ENCODE measurements at places on chromosomes 4 and X.

- no peak for DNase-seq
These were observed 6.7 kb upstream of the RUFY3 start for GRCh38 chr4:70715097-70715496.

- DNase-seq: no peak
These were observed 159.9 kb upstream of the PCDH18 start for GRCh38 chr4:137692205-137692604.

DNA sequence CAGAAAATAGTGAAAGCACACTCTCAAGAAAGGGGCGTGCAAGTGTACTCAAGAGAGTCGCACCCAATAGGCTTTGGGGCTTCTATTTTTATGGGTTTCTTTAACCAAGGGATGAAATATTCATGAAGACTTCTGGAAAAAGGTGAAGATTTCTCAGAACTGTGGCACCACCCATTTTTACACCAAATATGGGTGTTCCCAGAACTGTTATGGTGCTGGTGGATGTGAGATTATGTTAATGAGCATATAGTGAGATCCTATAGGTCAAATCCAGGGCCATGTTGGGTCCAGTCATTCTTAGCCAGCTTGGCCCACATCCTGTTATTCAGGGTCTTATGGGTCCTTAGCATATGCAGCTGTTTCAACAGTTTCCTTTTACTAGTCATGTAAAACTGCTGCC, 61.0 kb upstream of the SMIM10 start:
- peak; percentile 29 for DNase-seq

- no peak for DNase-seq
These were observed 94.6 kb upstream of the GALNT7 start for GRCh38 chr4:173073939-173074500.

DNA sequence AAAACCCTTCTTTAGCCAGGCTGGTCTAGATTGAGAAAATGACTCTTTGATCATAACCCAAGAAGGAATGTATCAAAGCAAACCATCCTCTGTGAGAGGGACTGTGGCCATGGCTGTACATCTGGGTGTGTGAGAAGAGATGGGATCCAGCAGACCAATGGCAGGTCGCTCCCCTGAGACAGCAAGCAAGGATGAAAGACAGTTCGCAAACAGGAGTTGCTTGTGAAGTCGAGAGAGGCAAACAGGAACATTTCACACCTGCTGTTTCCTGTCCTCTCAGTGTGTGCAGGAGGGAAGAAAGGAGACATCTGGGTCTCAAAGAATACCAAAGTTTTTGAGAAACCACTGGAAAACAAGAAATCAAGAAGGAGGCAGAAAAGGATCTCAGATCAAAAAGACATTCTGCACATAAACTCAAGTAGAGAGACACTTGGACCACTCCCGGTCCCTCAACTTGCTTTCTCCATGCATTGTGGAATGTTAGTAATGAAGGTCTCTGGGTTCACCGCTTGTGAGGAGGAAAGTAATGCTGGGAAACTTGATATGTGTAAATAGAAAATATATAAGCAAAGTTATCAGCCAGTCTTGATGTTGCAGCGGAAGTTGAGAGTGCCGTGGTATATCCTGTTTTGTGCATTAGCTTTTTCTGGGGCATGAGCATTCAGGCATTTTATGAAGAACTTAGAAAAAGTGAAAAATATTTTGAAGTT, 327.5 kb downstream of the BMPR1B start:
- no peak for DNase-seq

DNA sequence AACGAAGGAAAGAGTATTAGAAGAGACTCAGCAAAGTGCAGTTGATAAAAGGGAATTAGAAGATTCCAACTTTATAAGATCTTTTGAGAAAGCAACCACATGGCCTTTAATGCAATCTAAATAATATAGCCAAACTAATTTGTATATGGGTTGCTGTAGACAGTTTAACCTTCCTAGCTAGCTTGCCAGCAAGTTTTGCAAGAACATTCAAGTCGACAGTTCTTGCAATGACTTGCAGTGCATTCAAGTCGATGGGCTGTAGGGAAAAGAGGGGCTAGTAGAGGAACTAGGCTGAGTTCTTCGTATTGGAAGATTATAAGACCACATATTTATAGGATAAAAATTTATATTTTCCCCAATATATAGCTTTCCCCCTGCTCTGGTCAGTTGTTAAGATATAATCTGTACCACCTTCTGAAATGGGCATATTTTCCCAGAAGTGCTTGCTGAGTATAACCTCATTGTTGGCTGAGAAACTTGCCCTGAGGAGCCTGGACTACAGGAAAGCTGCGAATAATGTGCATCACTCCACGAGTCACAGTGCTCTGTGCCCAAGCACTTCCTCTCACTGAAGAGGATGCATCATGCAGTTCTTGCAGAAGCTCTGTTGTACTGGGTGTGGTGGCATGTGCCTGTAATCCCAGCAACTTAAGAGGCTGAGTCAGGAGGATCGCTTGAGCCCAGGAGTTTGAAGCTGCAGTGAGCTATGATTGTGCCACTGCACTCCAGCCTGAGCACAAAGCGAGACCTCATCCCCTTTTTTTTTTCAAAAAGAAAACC, 56.7 kb downstream of the DOCK11 start:
- no peak for DNase-seq

DNA sequence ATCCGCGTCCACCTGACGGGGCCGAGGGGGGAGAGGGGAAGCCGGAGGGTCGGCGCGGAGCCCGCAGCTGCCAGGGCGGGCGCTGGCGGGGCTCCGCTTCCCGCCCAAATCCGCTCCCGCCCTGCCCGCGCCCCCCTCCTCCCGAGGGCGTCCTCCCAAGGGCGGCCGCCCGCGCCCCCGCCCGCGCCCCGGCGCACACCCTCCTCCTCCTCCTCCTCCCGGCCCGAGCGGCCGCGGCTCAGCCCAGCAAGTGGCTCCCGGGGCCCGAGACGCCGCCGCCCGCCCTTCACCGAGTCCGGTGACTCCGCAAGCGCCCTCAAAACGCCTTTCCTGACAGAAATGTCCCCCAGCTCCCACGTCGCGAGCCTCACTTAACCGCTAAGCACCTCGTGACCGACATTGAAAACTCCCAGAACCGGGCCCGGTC, 487 bp downstream of the HMGB2 start:
- DNase-seq: no peak

- DNase-seq: no peak
These were observed 17.2 kb downstream of the BTK start for GRCh38 chrX:101368800-101369199.

GRCh38 chr4:52110171-52110570, 59.1 kb downstream of the SPATA18 start:
- DNase-seq: no peak

DNA sequence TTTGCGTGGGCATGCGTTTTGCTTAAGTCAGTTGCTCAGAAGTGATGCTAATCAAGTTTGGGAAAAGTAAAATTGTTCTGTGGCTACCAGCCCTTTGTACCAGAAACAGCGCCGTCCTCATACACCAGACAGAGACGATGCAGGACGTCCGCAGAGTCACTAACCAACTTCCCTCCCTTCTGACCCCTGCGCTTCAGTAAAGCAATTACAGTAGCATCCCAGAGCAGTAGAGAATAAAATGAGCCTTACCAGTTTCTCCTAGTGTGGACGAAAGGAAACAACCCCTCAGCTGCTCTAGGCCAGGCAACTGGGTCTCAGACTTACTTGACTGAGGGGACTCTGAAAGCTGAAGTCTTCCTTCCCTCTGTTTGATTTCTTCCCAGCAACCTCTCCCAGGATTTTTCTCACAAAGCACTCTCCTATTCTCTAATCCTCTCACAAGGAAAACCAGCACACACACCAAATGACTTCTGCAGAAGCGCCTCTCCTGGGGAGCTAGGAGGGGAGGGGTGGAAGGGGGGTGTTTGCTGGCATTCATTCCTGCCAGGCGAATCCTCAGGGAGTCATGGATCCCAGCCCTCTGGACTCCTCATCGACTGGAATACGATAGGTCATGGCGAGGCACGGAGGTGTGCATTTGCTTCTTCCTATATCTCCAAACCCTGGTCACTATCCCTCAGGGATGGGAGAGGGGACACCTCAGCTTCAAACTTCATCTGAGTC, 56.0 kb upstream of the MID1 start:
- DNase-seq: no peak

GRCh38 chrX:125005863-125006262, 313.8 kb upstream of the TEX13C start:
- DNase-seq: no peak

DNA sequence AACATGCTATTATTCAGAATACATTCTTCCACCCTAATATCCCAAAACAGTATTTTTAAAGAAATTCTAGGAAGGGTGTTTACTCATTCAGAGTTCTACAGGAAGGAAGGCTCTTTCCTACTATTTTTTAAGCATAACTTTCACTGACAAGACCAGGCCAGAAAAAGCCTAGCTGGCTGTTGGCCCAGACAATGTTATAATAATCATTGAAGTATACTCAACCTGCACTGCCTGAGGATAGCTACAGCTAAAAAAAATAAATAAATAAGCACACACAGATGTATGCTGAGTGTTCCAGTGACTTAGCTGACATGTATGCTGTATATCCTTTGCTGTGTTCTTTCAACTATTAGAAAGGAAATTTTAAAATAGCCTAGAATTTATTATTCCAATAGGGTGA, 145.8 kb upstream of the SPRY1 start:
- no peak for DNase-seq

DNA sequence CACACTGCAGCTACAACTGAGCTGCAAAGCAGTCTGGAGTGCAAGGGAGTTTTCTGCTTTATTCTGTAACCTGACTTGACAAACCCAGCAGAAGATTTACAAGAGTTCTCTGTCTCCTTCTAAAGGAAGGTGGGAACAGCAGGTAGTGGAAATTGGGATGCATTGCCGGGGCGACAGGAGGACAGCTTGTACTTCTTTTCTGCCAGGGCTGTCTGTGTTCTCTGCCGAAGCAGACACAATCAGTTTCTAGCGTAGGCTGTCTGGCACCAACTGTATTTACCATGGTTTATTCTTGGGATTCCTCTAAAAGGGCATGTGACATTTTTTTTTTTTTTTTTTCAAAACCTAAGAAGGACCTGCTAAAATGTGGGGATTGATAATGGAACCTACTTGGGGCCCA, 190.8 kb upstream of the GK2 start:
- no peak for DNase-seq

GRCh38 chr4:143728166-143728565, 27.7 kb upstream of the FREM3 start:
- no peak for DNase-seq

DNA sequence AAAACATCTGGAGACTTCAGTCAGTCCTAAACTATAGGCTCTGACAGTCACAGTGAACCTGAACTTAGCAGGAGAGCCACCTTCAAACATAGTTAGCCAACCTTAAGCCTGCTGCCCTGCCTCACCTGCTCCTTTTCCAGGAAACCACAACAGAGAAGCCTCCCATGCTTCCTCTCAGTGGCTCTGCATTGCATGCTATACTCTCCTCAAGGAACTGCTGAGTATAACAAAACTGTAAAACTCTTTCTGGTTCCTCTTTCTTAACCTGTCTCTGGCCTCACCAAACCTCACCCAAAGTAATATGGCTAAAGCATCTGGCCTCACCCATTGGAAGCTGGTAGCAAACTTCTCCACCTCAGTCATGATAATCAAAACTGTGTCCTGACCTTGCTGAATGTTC, 122.1 kb downstream of the ANKRD50 start:
- DNase-seq: no peak

DNA sequence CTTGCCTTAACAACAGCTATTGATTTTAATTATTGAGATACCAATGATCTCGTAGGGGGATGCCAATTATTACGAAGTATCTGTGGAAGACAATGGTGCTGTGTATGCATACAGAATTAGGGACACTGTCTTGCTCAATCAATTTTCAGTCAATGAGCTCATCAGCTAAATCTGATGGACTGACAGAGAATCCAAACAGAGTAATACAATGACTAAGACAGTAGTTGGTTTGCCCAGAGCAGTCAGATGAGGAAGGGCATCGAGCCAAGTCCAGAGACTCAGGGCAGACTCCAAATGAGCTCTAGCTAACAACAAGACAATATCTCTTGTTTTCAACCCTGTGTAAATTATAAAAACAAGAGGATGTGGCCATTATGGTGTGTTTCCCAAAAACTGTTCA, 14.7 kb upstream of the GSX2 start:
- no peak for DNase-seq

- DNase-seq: no peak
These were observed 10.9 kb upstream of the HTRA3 start for GRCh38 chr4:8258552-8259212.

DNA sequence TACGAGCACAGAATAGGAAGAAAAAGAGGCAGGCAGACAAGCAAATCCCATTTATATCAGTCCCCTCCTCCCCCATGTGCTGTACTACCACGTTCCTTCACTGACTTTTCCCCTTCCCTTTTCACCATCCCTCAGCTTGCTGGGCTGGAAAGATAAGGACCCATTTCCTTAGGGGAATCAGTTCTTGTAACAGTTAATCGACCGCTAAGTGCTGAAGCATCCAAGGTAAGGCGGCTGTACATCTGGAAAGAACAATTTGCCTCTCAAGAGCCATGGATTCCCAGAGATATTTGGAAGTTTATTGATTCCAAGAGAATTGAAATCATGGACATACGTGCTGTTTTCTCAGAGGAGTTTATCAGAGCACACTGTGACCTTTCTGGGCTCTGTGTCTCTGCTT, 1688.0 kb downstream of the STIM2 start:
- no peak for DNase-seq

GRCh38 chrX:66050140-66050569, 10.3 kb upstream of the VSIG4 start:
- no peak for DNase-seq

- DNase-seq: no peak
These were observed 1.2 kb downstream of the GPM6B start for GRCh38 chrX:13815664-13816063.

GRCh38 chr4:39045827-39046221, 13.6 kb upstream of the TMEM156 start:
- no peak for DNase-seq

GRCh38 chrX:19670854-19671620, 155.7 kb upstream of the MAP3K15 start:
- DNase-seq: no peak

DNA sequence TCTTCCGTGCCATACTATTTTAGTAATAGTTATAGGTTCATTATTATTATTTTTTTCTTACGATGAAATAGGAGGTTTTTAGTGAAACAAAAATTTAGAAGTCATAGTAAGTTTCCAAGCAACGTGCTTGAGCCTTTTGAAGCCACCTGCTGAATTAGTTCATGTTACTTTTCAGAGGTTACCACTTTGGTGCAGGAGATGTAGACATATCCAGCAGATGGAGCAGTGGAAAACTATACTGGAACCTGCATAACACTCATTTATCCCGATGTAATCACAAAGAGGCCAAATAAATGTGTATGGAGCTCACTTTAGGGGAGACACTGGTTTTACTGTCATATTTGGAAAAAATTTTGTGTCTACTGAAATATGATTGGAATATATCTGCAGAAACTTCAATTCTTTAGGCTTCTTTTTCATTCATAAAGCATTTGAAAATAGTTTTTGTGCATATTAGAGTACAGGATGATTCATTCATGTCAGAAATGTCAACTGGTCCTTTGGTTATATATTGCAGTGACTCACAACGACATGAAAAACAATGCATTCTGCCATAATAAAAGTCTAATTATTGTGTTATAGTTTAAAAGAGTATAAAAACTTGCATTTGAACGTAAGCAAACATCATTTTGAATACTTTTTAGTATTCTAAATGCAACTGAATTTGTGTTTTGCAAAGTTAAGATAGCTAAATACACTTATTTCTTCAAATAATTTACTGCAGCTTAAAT, 2182.9 kb upstream of the TENM3 start:
- DNase-seq: no peak

GRCh38 chr4:75011131-75011795, 78.3 kb downstream of the PARM1 start:
- DNase-seq: no peak

Measured in stimulated activated naive CD8-positive, alpha-beta T cell treated with anti-CD3 and anti-CD28 coated beads, Interleukin-15, amount 100 ng/mL, for 72 hours (primary cell).